Hypothalamus (tissue), 51 donors: ENCODE measurements at places on chromosomes 2 and 18.

DNA sequence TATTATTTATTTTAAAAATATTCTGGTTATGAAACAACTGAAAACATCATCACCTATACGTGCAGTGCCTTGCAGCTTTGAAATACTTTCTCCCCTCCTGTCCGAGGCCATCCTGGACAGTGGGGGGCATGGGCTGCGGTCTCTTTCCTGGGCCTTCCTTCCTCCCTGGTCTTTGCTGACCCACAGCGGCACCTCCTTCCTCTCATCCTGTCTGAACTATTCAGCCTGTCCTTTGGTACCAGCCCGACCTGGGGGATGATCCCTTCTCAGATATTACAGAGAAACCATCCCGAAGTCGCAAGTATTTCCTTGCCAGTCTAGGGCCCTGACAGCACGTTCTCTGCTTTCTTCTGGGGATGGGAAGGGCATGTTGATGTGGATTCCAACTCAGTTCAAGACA is 736.6 kb upstream of the HS6ST1 start:
- no peak for DNase-seq

DNA sequence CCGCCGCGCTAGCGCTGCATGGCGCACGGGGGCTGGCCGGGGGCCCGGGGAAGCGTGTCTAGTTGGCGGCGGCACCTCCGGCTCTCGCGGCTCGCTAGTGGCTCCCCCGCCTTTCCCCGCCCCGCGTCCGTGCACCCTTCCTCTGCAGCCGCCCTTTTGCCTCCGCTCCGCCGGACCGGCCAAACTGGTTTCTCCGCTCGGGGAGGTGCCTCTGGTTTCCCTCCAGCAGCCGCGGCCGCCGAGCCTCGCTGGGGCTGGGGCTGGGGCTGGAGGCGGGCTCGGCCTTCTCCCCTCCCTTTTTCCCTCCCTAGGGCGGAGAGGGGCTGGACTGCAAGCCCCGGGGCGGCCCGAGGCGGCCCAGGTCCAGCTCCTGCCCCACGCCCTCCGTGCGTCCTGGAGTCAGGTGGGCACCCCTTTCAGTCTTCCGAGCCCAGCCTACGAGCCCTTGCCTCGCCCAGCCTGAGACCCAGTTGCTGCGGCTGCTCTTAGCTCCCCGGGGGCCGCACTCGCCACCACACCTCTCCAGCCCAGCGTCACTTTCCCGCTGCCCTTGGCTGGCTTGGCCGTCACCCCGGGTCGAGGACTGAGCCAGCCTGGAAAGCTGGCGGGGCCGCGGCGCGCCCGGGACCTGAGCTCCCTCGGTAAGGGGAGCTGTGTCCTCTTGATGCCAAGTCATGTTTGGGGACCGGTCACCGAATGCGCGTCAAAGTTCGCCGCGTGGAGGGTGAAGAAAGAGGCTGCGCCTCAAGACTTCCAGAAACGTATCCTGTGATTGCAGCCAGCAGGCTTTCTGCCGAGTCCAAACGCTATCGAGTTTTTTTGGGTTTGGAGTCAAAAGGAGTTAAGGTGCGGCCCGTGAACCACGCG is at the start of gene ATP8B1:
Gene ATP8B1, minus strand, starts transcription at position 213 of the 867 bp plus-strand sequence. CDS start 71,508 bp downstream, outside the sequence.
- no peak for DNase-seq

DNA sequence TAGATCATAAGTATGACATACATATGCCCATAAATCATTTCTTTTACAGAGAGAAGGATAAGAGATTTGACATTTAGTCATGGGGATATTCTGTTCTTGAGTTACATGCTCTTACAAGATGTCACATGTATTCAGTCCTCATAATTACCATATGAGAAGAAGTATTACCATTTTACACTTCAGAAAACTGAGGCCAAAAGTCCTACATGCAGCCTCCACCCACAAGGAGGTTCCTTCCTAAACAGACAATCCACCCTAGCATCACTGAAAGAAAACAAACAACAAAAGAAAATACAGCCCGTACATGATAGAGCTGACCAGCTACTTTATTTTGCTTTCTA is 335.1 kb downstream of the SETBP1 start:
- DNase-seq: no peak

GRCh38 chr2:96397756-96398530 is 62.4 kb downstream of the NCAPH start:
- DNase-seq: no peak

GRCh38 chr2:158191076-158191895 is 89.6 kb downstream of the UPP2 start:
- DNase-seq: no peak

- no peak for DNase-seq
Observed at GRCh38 chr18:6414723-6415417, at the start of gene L3MBTL4. Gene L3MBTL4, minus strand, starts transcription at chr18:6414911. Its CDS starts 103,286 bp downstream, at chr18:6311625.

- DNase-seq: no peak
Observed at GRCh38 chr2:232420073-232420454, 13.4 kb downstream of the ALPG start.

DNA sequence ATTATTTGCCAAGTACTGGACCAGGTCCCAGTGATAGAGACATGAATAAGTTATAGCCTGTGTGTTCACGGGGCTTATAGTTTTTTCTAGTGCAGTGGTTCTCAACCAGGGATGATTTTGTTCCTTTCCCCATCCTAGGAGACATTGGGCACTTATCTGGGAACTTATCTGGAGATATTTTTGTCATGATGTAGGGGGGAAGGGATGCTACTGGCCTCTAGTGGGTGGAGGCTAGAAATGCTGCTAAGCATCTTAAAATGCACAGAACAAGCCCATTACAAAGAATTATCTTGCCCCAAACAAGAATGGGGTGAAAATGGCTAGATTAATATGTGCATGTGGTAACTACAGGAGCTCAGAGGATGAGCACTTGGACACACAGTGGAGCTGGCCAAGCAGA is 75.2 kb downstream of the KLHL29 start:
- DNase-seq: no peak

- DNase-seq: no peak
Observed at GRCh38 chr2:144163592-144163991, 356.3 kb downstream of the ZEB2 start.

GRCh38 chr2:71456617-71457016 is 3.3 kb downstream of the DYSF start:
- no peak for DNase-seq
